ENCODE measurements at places on chromosomes 6 and 20.

DNA sequence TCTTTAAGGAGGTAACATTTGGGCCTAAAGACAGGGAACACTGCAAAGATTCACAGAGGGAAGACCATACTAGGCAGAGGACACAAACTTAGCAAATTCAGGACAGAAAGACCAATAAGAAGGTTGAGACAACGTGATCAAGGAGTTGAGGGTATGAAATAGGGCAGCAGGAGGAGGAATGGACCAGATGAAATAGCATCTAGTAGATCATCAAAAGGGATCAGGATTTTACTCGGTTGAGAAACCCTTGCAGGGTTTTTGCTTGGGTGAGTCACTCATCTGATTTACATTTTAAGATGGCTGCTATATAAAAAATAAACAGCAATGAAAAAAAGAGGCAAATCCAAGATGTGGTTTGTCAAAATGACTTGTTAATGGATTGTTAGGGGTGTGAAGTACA lies 4.7 kb downstream of the BCLAF1 start:
- DNase-seq, result no peak

- DNase-seq, result no peak
Measured at GRCh38 chr6:138498629-138499302, 528 bp downstream of the NHSL1 start.

- DNase-seq, result peak; percentile 54
Measured at GRCh38 chr6:152634773-152635172, 2.4 kb downstream of the SYNE1 start.

DNA sequence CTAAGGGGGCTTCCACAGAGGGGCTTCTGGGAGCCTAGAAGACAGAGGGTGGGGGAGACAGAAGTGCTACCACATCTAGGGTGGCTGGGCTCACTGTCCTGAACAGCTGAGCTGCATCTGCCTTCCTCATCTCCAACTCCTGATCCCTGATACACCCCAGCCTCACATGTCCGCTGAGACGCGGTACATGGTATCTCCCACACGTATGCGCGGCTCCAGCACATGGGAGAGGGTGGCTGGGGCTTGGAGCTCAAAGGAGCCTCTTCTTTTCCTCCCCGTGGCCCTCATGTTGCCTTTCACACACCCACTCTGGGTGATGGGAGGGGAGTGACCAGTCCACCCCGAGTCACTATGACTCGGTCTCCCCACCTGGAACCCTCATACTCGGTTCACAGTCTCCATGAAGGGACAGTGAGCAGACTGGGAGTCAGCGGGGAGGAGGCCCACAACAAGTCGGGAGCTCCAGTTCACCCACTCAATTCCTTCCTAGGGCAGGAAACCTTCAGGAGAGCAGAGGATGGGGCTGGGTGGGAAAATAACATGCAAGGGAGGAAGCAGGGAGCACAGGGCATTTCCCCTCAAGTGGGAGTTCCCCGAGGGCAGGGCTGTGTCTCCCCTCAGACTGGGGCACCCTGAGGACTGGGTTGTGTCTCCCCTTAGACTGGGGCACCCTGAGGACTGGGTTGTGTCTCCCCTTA lies 61.7 kb downstream of the MRPL14 start:
- no peak for DNase-seq

DNA sequence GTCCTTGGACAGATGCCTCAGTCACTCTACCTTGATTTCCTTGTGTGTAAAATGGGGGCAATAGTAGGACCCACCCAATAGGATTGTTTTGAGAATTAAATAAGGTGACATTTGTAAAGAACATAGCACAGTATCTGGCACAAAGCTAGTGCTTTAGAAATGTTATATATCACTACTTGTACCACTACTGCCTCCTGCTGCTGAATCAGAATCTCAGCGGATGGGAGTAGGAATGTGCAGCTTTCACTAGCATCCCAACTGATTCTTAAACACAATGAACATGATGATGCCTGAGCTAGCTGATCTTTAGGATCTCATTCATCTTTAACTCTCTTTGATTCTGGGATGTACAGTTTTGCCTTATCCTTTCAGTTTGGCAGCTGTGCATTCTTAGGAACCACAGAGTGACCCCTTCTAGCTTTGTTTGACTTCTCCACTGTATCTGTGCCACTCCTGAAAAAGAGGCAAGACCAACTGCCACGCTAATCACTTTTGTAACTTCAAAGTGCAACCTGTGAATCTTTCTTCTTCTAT lies 7.2 kb downstream of the PBOV1 start:
- no peak for DNase-seq

- no peak for DNase-seq
Measured at GRCh38 chr20:5888041-5888440, 62.3 kb downstream of the TRMT6 start.

DNA sequence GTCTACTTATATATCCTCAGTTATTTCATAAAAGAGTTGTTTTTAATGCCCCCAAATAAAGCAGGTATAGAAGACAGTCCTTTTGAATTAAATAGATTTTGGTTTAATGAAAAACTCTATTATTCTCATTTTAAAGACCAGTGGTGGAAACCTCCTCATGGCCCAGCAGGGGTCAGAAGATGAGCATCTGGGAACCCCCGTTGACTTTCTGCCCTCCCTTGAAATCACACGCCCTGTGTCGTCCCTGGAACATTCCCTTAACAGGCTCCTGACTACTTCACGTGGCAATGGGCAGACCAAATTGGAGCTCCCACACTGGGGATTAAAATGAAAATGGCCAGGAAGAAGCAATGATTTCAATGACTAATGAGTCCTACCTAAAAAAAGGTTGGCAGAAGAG lies 220.9 kb downstream of the KIF16B start:
- DNase-seq, result no peak

DNA sequence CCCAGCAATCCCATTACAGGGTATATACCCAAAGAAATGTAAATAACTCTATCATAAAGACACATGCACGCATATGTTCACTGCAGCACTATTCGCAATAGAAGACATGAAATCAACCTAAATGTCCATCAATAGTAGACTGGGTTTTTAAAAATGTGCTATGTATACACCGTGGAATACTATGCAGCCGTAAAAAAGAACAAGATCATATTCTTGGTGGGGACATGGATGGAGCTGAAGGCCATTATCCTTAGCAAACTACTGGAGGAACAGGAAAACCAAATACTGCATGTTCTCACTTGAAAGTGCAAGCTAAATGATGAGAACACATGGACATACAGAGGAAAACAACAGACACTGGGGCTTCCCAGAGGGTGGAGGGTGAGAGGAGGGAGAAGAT lies 201.2 kb downstream of the GMDS start:
- DNase-seq, result no peak

GRCh38 chr6:11778648-11779328 lies at the start of gene ADTRP:
ADTRP (minus strand) TSS chr6:11778803; CDS start chr6:11778759, 44 bp downstream.
- no peak for DNase-seq

DNA sequence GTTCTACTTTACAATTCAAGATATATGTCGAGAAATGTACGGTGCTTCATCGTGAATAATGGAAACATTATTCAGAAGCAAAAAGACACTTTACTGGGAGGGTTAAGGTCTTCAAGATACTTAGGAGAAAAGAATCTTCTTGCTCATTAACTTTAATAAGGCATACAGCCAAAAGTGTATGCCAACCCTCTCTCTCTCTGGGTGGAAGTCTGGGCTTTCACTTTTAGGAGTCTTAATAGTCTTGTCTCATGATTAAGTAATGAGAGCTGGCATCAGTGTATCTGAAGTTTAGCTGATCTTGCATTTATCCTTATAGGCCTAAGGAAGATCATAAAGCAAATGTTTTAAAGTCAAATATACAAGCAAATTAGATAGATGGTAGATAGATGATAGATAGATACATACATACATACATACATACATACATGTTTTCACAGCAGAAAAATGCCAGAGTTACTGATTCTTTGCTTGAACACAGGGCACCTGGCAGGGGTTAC lies 21.5 kb downstream of the OLIG3 start:
- DNase-seq, result no peak

- DNase-seq, result no peak
Measured at GRCh38 chr6:113693851-113694250, 163.3 kb upstream of the MARCKS start.

DNA sequence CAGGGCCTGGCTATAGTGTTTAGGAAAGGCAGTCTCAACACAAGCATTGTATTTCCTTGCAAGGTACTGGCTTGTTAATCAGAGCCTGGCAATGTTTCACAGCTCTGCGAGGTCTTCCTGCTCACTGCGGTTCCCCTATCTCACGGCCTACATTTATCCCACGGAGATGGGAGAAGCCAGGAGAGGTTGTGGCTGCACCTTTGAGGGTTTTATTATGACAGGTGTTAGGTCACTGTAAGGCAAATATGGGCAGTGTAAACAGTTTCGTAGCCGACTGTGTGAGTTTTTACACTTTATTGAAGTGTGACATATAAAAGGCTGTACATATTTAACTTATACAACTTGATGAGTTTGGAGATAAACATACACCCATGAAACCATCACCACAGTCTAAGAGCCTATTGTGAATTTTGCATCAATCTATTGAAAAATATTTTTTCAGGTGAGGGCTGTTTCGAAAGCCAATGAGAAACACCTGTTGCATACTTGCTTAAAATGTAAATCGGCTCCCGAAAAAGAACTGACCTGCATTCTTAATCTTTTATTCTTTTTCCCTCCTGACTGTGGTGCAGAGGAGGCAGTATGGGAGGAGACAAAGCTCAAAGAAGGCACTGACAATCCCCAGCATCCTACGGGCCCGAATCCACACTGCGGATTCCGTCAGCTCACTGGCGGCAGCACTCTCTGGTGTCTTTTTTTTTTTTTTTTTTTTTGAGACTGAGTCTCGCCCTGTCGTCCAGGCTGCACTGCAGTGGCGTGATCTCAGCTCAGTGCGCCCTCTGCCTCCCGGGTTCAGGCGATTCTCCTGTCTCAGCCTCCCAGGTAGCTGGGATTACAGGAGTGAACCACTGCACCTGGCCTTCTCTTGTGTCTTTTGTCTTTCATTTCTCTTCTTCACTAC lies 7.5 kb upstream of the RBM38 start:
- DNase-seq, result no peak

DNA sequence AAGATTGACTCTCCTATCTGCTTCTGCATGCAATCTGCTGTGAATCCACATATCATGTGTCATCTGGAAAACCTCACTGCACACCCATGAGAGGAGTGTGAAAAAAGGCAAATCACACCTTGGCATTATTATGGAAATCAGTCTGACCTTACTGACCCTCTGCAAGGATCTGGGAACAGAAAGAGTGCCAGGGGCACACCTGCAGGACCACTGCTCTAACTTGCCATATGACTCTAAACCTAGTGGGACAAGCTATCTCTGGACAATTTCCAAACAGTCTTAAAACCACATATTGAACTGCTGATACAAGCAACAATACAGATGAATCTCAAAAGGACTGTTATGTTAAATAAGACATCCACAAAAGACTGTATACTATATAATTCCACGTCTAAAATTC lies 50.3 kb downstream of the ABHD12 start:
- no peak for DNase-seq

DNA sequence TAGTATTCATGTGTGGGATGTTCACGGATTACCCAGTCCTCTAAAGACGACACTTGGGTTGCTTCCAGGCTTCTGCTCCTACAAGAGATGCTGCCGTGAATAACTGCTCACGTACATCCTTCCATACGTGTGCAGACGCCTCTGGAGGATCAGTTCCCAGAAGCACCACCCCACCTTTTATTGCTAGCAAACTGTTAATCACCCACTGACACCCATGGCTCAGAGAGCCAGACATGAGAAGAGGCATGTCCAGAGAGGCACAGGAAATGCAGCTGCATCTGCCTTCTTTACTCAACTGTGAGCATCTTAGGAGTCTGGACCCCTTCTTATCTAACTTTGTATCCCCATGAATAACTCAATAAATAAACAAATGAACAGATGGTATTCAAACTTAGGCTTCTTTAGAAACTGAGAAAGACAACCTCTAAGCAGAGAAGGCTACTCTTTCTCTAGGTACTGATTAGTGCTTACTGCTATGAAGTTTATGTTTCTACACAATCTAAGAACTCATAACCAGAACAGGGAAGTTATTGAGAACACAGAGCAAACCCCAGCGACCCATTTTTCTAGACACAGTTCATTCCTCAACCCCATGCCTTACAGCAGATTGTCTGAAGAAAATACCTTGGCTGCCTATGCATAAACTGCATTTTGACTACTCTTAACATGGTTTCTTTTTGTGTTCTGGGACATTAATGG lies 228.7 kb upstream of the RREB1 start:
- no peak for DNase-seq

- no peak for DNase-seq
Measured at GRCh38 chr20:59805786-59806577, 127.5 kb downstream of the SYCP2 start.

GRCh38 chr20:53073636-53074415 lies 101.7 kb downstream of the TSHZ2 start:
- no peak for DNase-seq

GRCh38 chr6:45812922-45813321 lies 202.7 kb downstream of the CLIC5 start:
- DNase-seq, result no peak

- no peak for DNase-seq
Measured at GRCh38 chr6:167782698-167783517, 43.8 kb upstream of the AFDN start.

DNA sequence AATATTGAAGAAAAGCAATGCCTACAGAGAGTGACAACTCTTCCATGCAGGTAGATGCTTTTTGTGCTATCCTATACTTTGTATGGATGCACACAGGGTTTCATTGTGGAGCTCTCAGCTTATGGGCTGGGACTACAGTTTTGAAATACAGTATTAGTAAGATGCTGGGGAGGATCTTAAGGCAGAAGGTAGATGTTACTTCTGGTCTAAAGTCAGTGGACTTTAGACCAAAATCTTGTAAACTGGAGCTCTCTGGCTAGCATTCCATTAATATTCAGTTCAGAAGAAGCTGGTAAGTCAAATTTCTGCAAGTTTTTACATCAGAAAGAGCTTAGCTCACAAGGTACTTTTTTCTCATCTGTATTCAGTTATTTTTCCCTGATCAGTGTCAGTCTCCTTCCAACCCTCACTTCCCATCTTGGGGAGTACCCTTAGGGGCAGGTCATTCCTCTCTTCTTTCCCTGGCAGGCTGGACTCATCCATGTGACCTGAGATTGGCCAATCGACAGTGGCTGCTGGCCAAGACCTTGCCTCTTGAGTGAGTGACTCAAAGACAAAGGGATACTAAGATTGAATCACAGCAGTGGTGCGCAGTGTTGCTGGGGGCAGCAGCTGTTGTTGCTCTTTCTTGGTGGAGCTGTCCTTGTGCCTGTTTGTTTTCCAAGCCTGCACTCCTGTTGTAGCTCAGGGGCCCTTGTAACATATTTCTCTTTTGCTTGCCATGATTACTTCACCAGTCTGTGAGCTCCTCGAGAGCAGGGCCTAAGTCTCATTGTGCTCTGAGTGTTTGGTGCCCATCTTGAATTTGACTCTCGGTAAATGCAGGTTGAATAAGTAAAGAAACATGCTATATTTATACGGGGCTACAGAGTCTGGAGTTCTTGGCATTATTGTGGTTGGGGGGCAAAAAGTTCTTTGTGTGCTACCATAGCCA lies 2.8 kb upstream of the PHF20 start:
- peak; percentile 67 for DNase-seq

All from CD4-positive, alpha-beta T cell treated with Interferon alpha-2 for 1 hour (primary cell).